ENCODE measurements at places on chromosomes 12 and 14.
A peak's percentile ranks its signal among the peaks of the same experiment; 100 is the strongest.

DNA sequence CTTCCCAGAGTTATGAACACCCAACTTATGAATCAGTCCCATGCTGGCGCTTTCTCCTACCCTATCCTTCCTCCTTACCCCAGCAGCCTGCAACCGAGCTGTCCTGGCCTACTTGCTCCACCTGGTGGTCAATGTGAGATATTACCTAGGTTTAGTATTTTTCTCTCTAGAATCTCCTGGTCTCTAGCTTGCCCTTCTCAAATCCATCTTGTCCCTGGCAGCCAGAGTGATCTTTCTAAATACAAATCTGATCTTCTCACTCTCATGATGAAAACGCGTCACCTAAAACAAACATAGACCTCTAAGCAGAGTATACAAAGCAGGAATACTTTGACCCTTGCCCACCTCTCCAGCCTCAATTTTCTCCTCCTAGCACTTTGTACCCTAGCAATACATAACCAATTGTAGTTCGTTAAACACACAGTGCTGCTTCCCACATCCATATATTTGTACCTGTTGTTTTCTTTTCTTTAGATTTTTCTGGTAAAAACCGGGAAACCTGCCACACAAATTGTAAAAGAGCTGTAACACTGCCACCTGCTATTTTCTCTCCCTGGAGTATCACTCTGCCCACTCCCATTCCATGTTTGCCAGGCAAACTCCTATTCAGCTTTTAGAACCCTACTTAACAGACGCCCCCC lies 20.0 kb upstream of the TCP11L2 start:
- peak; percentile 28 for DNase-seq

DNA sequence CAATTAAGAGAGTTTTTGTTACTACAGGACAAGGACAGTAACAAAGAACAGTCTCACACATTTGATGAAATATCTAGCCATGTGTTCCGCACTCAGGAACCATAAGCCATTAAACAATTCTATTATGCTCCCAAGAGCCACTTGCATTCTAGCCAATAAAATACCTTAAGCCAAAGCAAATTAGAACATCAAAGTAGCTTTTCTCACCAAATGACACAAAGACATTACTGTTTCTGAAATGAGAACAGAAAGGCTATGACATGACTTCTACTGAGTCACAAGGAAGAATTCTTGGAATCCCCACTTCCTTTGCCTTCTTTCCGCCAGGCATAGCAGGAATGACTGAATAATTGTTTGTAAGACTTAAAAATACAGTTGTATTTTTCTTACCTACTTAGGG lies 445.8 kb downstream of the ATP23 start:
- no peak for DNase-seq

DNA sequence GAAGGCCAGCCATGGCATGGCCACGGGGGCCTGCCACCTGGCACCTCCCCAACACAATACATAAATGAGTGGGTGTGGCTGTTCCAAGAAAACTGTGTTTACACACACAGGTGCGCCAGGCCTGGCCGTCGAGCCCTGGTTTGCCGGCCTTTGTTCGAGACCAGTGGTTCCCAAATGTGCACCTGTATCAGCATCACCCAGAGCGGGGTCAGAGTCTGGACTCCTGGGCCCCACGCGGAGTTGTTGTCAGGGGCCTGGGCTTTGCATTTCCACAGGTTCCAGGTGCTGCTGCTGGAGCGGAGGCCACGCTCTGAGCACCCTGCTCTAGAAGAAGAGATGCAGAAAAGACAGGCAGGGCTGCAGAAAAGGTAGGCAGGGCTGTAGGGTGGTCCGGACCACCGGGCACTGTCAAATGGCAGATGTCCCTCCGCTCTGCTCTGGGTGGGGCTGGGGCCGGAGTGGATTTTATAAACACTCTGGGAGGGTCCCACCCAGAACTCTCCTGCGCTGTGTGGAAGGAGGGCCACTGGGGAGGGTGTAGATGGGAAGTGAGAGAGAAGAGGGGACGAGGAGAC lies 4.2 kb upstream of the ASPG start:
- DNase-seq, result no peak

DNA sequence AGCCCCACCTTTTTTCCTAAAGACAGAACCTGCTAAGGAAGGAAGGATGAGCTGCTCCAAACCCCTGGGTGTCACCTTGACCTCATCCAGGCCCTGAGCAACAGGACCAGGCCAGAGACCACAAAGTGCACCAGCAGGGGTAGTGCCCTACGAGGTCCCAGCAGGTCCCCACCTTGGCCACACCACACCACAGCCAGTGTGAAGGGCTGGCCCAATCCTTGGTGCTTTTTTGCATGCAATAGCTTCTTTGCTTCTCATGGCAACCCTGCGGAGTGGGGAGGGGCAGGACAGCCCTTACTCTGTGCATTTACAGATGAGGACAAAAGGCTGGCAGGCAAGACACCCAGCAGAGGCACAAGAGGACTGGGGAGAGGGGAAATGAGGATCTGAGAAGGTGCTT lies 352.6 kb downstream of the BCL11B start:
- DNase-seq, result no peak

GRCh38 chr12:81962126-81962856 lies 203.1 kb upstream of the PPFIA2 start:
- no peak for DNase-seq

DNA sequence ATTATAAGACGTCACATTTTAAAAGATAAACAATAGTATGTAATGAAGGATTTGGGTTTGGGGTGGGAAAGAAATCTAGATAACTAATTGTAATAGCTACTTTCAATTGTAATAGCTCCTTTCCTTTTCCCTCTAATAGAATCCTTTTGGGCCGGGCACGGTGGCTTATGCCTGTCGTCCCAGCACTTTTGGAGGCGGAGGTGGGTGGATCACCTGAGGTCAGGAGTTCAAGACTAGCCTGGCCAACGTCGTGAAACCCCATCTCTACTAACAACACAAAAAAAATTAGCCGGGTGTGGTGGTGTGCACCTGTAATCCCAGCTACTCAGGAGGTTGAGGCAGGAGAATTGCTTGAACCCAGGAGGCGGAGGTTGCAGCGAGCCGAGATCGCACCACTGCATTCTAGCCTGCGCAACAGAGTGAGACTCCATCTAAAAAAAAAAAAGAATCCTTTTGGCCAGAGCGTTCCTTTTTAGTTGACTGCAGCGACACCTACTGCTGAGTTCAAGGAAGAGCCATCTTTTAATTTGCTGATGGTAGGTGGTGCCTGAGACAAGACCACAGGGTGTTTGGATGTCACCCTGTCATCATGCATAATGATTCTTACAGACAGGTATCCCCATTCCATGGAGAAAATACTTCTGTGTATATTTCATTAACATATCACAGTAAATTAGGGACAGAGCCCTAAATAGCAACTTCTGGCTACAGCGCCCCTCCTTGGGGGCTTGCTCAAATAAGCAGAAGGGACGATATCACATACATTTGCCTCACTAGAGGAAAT lies 79.5 kb downstream of the ARMH4 start:
- peak; percentile 12 for DNase-seq

- no peak for DNase-seq
Measured at GRCh38 chr12:105449431-105449830, 118.9 kb downstream of the C12orf75 start.

DNA sequence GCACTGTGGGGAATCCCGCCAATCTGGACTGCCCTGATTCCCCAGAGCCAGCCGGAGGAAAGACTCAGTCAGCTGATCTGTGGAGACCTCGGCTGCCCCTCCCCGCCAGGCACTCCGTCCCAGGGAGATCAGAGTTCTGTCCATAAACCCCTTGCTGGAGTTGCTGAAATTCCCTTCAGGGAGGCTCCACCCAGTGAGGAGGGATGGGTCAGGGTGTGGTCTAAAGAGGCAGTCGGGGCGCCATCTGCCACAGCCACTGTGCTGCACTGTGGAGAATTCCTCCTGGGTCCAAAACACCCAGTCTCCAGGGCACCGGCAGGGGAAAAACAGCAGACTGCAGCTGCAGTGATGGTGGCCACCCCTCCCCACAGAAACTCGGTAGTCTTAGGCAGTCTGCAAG lies 1922.3 kb upstream of the FLRT2 start:
- DNase-seq, result no peak

DNA sequence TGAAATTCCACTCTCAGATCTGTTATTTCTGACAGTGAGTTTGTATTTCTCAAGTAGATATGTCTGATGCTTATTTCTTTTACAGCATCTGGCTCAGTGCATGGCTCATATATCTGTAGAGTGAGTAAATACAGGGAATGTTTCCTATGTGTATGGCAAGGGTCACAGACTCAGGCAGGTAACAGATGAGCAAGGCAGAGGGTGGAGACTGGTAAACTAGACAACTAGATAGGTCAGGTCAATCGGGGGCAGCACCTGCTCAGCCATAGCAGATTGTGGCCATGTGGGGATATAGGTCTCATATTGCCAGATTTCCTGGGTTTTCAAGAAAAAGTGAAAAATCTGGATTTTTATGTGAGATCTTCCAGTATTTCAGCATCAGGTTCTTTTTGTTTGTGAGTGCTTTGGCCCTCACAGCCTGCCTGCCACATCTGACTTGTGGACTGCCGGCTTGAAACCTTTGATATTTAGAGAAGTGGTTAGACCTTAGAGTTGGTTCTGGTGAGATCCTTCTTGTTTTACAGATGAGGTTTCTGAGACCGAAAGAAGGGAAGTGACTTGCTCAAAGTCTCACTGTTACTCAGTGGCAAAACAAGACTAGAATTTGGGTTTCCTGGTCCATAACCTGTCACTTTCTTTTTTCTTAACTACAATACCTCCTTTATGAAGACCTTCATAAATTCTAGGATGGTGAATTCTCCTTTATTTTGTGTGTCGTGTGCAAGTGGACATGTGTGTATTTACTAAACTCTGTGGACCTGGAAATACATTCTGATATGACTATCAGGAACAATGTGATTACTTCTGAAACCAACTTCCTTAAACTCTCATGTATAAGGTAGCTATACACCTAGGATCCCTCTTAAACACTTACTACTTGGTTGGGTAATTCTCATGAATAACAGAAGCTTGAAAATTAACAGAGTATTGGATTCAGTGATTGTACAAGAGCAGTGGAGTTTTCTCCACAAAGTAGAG lies 34.4 kb downstream of the PROX2 start:
- no peak for DNase-seq

- DNase-seq, result no peak
Measured at GRCh38 chr14:72583316-72584272, 310.3 kb downstream of the DPF3 start.

GRCh38 chr14:89370381-89370780 lies 46.7 kb downstream of the FOXN3 start:
- DNase-seq, result no peak

DNA sequence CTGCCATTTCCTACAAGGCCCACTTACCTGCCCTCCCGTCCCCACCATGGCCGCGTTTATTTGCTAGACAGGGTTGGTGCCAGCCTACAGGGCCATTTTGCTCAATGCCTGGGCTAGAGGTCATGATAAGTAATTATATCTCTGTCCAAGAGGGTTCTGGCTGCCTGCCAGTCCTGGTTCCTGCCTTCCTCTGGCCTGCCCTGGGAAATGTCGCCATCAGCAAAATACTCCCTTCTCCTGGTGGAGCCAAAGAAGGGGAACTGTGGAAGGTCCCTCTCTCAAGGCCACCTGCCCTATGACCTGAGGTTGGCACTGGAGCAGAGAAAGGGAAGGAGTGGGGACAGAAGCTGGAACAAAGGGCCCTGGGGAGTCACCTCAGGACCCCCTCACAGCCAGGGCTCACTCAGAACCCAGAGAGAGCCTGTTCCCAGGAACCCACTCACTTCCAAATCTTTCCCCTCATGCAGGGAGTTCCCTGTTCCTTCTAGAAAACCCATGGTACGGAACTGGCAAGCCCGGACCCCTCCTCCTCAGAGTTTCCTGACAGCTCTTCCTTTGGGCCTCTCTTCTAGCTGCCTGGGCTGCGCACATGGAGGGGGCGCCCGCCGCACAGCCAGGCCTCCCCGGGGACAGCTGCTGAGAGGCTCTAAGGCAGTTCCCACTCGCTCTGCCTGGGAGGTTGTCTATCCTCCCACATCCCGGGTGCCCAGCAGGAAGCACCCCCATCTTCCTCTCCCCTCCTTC lies 280.5 kb downstream of the DPF3 start:
- no peak for DNase-seq

DNA sequence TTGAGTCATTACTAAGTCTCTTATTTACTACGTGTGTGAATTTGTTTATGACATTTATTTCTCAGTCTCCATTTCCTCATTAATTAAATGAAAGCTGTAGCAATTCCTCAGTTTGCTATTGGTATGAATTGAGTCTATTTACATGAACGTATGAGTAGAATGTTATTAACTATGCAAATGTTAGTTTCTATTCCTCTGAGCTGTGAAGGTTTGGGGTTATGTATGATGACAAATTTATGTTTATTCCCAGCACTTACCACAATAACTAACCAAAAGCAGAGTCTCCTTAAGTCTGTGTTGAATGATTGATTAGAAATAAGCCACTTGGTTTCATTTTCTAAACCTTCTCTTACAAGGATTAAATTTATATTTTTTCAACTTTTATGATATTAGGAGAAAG lies 1340.9 kb downstream of the FSCB start:
- DNase-seq, result no peak

DNA sequence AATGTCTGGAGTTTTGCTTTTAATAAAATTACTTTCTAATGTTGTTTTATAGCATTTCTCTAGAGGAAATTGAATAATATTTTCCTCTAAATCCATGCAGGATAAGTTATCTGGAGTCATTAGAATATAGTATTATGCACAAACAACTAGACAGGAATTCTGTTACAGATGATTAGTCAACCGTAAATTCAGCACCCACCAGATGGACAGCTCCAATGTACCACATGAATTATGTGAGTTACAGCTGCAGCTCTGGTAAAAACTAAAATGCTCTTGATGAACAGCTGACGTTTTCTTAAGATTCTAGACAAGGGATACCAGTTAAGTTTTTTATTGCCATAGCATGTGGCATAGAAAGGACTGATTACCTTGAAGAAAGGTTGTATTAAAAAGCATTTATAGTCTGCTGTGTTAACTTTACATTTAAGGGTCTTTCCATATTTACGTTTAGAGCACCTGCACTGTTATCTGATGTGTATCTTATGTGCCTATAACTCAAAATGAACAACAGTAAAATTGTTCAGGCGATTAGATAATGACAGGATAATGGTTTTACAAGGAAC lies 321.4 kb upstream of the LRFN5 start:
- DNase-seq, result no peak

DNA sequence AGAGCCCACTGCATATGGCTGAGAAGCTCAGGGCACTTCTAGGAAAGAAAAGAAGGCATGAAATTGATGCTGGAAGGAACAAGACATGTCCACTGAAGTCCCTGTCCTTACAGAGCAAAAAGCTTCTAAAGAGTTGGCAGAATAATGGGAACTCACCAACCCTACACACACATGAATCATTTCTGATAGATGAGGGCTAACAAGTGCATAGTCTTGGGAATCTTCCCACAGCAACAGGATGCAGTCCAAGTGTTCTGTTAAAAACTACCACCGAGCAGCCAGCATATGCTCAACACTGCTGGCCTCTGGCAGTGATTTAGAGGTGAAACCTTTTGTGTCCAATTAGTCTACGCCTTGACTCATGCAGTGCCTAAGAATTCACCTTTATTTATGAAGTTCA lies 44.8 kb downstream of the RHOJ start:
- DNase-seq, result no peak

- DNase-seq, result no peak
Measured at GRCh38 chr12:12017135-12017581, 53.6 kb upstream of the BCL2L14 start.

- DNase-seq, result peak; percentile 48
Measured at GRCh38 chr14:67413806-67414769, 2.1 kb upstream of the PLEK2 start.

GRCh38 chr14:20456971-20457370 lies 1.9 kb downstream of the APEX1 start:
- no peak for DNase-seq

Data from activated T-cell treated with anti-CD3 and anti-CD28 coated beads for 48 hours (primary cell).